ENCODE measurements at places on chromosomes 6 and 20.

DNA sequence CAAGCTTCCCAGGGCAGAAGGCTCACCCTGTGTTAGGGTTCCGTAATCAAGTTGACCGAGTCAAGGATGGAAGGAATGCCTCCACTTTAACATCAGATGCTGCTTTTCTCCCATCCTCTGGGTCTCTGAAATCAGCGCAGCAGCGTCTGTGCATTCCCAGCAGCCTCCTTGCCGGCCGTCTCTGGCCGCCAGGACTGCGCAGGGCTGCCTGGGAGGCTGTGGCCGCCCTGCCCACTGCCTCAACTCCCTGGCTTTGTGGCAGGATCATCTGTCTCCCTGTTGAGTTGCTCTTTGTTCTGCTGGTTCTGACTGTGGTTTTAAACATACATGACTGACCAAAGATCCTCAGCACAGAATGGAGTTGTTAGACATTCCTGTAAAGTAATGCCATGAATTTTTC, 56.5 kb downstream of the DLL1 start:
- DNase-seq = peak; percentile 15

DNA sequence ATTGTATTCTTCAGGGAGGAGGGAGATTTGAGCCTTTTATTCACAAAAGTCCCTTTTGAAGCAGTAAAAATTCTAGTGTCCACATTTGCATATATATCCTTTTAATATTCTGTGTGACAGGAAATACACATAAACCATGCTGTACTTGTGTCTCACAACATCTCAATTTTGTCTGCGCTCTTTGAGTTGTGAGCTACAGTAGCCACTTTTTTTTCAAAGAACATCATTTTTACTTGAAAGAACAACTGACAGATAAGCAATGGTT, 21.3 kb downstream of the LMBRD1 start:
- no peak for DNase-seq

GRCh38 chr6:120147071-120147871, 797.7 kb upstream of the MAN1A1 start:
- DNase-seq = no peak

DNA sequence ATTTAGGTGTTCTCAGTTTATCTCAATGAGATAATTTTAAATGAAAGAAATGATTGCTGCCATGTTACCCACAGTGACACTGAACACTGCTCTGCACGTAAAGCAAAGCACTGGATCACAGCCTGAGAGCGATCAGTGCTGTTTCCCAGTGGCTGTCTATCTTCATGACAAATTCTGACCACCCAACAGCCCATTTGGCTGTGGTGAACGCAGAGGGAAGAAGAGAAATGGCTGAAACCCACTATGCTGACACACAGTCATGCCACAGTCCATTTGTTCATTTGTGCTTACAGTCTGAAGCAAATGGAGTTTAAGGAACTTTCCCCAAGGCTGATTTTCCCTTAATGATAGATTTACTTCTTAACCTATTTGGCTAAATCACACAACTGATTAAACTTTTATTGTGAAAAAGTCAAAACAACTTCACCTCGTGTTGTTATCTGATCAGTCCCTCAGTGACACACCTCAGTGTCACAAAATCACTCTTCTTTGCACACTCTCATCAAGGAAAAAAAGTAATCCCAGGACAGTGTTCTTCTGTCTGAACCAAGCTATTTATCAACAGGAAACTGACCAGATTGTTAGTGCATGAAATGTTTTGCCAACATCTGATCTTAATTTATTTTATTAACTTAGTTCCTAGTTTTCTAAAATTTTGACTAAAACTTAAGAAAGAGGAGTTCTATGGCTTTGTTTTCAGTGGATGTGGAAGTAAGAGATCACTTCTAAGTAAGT, 225.1 kb downstream of the TBX18 start:
- DNase-seq = no peak

- no peak for DNase-seq
Measured at GRCh38 chr20:12256806-12257205, 339.1 kb downstream of the BTBD3 start.

GRCh38 chr6:157456524-157456829, 75.5 kb downstream of the ZDHHC14 start:
- no peak for DNase-seq

DNA sequence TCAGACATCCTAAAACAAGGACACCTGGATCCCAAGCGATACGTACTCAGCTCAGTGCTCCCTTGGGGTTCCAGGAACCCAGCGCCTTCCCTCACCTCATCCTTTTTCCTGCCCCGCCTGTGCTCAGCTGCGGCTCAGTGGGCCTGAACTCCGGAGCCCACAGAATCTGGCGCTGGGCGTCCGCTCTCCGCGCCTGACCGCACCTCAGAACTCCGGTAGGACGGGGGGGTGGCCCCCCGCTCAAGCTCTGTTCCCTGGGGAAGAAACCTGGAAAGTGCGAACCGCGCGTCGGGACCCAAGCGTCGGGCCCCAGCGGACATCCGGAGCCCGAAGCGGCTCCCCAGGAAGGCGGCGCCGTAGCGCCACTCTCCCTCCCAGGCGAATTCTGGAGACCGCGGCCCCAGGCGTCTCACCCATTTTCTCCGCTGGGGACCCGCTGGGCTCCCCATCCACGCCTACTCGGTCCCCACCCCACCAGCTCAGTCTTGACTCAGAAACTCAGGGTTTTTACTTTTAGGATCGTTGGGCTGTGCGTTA, 336 bp upstream of the LY6G5C start:
- peak; percentile 67 for DNase-seq

DNA sequence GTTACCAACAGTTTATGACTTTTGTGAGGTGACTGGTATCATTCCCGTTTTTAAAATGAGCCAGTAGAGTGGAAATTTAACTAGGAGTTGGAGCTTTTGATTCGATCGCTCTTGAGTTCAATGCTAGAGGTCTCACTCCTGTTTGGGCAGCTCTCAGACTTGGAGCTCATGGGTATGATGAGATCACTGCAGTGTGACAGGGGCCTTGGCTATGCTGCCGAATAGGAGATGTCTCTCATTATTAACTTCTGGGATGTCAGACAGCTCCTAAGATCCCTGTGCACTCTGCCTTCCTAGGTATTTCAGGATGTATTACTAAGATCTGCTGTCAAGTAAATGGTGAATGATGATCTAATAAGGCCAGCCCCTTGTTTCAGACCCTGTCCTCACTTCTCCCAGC, 20.4 kb downstream of the AKAP12 start:
- no peak for DNase-seq

DNA sequence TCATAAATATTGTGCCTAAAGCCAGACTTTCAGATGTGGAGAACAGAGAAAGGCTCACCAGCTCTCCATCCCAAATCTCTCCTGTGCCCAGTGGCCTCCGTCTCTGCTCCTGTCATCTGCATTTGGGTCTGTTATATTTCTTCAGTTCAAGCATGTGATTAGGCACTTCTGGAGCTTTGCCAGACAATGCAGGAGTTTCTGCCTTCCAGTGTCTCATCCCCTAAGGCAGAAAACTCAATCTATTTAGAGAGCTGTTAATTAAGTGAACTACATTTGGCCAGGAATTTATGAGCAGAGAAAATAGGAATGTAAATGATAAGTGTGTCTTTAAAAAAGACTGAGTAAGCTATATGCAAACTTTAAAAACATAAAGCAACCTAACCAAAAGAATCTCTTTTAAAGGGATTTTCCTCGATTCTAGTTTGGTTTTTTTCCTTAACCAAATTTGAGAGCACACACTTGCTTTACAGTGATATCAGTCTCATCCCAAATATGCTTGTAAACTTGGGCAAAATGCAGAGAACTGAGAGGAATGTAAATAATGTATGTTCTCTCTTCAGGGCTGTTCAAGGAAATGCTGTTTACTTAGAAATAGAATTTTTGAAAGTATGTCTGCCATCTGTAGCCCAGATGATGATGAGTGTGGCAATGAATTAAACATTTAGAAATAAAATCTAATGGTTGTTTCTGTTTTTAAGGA, 113.9 kb downstream of the ELOVL4 start:
- DNase-seq = no peak

DNA sequence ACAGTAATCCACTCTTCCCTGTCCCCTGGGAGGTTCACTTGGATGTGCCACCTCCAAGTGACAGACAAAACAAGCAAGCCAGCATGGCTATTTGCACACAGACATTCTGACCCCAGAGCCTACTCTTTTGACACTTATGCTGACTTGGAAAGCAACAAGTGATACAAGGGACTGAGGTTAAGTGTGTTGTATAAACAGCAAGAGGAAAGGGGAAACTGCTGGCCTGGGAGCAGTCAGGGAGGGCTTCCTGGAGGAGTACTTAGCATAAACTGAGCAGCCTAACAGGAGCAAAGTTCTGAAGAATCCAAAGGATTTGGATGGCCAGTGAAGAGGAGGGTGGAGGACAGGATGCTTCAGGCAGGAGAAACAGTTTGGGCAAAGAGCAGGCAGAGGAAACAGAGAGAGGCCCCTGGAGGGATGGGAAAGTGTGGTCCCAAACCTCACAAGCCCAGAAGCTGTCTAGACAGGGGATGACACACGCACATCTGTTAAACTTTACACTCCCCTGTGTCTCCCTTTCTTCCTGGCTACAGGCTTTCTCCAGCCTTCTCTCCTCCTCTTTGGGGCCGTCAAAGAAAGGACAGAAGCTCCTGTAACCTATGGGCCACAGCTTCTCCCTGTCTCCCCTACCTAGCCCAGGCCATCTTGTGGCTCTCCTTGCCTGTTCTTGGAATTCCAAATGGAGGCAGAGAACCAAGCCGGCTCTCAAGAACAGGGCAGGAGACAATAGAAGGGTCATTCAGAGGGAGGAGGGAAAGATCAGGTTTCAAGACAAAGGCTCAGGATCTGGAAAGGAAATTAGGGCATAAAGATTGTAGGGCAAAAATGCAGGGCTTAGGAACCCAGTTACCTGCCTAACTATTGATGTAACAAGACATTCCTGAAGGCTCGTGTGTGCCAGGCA, 19.3 kb downstream of the SULF2 start:
- no peak for DNase-seq

DNA sequence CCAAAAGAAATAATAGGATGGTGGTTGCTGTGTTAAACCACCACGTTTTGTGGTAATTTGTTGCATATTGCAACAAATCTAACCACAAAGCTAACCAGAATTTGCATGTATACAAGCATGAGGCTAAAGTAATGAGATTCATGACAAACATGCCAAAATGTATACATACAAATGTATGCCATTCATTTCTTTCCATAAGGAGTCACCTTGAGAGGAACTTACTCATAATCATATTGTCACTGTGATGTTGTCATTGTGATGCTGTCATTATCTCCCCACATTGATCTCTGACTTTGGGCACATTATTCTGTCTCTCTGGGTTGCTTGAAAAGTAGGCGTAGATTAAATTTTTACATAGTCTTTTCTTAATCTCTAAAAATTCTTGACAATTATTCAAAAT, 886.8 kb upstream of the FLRT3 start:
- DNase-seq = no peak

- no peak for DNase-seq
Measured at GRCh38 chr6:153192943-153193885, 62.1 kb upstream of the RGS17 start.

DNA sequence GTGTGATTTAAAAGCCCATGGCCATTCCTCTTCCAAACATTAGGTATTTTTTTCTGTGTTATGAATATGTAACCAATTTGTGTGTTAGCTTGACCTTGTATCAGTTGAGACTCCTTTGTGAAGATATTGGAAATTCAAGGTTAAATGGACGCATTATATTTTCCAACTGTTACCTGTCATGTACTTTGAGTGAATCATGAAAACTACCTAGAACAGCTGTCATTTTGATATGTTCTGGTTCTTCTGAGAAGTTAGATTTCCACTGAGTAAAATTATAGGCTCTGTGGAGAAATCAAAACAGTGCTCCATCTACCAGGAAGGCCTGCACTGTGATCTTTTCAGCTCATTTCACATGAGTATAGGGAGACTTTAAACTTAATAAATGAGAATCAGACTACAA, 470.0 kb downstream of the NKAIN2 start:
- DNase-seq = no peak

DNA sequence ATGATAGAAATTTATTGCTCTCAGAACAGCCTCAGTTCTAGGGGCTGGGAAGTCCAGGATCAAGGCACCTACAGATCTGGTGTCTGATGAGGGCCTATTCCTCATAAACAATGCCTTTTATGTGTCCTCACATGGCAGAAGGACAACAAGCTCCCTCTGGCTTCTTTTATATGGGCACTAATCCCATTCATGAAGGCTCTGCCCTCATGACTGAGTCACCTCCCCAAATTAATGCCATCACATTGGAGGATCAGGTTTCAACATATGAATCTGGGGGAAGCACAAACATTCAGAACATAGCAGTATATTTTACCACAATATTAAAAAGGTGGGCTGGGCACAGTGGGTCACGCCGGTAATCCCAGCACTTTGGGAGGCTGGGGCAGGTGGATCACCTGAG, 58.5 kb upstream of the CCN6 start:
- no peak for DNase-seq

- no peak for DNase-seq
Measured at GRCh38 chr6:155085582-155086257, 90.6 kb downstream of the TIAM2 start.

DNA sequence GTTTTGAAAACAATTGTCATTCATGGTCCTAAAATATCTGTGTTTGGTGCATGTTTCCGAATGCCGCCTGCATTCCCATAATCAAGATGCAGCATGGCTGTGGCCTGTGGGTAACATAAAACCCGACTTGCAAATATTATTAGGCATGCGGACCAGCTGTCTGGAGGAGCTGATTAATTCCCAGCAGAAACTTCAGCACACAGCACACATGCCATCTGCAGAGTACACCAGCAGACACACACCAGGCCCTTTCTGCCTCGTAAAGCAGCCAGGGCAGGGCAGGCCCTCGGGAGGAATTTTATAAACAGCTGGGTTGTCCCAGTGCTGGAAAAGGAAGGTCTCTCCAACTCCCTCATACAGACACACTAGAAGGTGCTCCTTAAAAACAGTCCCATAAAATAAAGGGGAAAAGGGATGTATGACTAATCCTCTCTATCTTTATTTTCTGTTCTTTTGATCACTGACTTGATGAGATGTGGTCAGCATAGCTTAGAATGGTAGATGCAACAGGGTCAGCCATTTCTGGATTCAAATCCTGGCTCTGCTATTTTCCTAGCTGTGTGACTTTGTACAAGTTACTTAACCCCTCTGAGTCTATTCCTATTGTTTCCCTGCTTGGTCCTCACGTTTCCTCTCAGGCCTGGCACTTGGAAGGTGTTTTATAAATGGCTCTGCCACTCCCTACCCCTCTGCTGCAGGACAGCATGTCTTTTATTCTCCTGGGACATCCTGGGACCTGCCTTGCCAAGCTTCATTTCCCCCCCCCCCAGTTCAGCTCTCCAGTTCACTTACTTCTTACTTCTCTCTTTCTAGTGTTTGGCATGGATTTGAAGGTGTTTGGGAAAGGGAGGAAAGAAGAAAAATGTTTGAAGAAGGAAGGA, 85.9 kb upstream of the TRAF3IP2 start:
- DNase-seq = no peak

DNA sequence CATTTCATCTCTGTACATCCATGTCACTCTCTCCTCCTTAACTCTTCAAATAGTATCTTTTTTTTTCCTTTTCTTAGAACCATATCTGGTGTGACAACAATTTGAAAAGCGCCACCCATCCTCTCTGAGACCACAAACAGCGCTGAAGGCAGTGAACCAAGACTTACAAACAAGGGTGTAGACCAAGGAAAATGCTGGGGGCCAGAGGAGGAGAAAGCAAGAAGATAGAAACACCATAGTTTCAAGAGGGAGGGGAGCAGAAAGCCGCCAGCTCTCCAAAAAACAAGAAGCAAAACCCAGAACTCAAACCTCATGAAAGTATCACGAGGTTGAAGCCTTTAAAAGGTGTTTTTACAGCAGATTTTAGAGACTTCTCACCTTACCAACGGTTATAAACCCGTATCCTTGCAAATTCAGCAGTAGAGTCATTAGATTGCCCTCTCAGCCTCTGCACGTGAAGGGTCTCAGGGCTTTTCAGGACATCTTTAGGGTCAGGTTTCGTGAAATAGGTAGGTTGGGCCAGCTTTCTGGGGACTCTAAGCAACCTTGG, 13.3 kb upstream of the RIPOR2 start:
- DNase-seq = no peak

- DNase-seq = no peak
Measured at GRCh38 chr6:946546-946945, 253.6 kb upstream of the EXOC2 start.
